ENCODE measurements at places on chromosomes 5 and 9.

DNA sequence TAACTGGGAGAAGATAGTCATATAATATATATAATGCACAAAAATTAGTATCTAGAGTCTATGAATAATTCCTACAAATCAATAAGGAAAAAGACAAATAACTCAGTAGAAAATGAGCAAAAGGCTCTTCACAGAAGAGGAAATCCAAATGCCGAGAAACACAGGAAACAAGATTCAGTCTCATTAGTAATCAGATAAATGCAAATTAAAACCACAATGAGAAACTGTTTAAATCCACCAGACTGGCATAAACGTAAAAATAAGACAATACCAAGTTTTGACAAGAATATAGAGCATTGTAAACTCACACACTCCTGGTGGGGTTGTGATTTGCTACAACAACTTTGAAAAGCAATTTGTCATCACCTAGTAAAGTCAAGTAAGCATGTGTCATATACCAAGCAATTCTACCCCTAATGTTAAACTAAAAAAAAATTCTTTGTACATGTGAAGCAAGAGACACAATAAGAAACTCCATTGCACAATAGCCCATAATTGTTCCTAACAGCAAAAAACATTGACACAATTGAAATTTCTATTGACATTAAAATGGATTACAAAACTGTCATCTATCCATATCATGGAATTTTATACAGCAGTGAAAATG lies 21.0 kb upstream of the UBLCP1 start:
- no peak for DNase-seq

GRCh38 chr5:66739021-66739420 lies 142.8 kb downstream of the MAST4 start:
- DNase-seq, result no peak

DNA sequence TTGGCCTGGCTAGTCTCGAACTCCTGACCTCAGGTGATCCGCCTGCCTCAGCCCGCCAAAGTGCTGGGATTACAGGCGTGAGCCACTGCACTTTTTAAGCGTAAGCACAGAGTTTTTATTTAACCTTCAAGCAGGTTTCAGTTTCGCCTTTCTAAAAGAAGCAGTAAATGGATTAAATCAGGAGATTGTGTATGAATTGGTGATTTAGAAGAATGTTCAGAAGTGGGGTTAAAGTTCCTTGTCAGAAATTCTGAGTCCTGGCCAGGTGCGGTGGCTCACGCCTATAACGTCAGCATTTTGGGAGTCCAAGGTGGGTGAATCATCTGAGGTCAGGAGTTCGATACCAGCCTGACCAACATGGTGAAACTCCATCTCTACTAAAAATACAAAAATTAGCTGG lies 12.2 kb downstream of the HSPA4 start:
- no peak for DNase-seq

DNA sequence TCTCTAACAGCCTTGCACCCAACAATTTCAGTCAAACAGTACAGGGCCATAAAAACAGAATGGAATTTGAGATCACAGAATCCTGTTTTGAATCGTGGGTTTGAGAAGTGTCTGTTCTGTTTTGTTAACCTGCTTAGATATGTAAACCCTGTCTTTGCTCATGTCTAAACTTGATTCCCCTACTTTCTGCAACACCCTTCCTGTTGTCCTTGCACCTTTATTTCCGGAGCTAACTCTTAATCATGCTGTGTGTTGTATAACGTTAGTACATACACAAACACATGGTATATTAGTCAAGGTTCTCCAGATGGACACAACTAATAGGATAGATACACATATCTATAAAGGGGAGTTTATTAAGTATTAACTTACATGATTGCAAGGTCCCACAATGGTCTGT lies 2229.2 kb upstream of the C9orf72 start:
- DNase-seq, result no peak

DNA sequence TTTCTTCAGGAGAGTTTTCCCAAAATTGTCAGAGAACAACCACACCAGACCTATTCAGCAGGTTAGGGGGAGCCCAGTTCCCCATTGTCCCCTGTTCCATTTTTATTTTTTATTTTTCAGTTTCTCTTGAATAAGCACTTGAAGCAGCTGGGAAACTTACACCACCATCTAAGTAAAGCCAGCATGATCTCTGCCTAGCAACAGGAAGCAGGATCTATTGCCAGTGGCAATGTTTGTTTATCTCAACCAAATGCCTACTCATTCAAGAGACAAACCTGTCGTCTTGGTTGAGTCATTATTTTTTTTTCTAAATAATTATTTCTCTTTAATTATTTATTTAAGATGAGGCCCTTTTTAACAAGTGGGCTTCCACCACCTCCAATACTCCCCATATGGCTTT lies 379.3 kb downstream of the PLK2 start:
- DNase-seq, result no peak

DNA sequence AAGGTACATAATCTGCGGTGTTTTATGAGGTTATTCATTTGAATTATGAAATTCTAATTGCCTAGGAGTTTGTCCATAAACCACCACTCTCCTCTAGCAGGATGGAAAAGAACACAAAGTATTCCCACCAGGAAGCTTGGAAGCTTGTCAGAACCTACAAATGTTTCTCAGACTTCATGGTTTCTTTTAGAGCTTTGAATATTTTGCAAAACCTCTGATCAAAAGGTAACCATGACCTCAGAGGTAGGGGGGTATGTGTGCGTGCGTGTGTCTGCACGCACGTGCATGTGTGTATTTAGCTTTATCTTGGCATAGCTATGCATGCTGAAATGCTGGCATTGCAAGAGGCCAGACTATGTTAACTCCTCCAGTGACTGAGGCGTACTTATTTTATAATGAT lies 847.0 kb downstream of the TLE1 start:
- DNase-seq, result peak; percentile 11

DNA sequence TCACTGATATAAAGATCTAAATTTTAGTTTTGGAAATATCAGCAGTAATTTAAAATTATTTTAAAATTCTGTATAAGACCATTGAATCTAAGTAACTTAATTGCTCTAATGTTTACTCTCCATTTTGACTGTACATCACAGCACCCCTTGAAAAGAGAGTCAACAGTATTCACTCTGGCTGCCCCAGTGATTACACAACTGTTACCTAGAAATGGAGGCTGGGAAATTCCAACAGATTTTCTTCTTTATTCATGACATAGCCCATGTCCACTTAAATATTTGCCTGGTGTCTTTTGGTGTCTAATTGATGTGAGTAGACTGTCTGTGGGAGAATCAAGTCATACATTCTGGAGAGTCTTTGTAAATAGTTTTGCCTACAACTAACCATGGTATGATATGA lies 301.8 kb upstream of the CDH6 start:
- DNase-seq, result no peak

Data from forelimb muscle (tissue), 1 donor.